ENCODE measurements at places on chromosomes 2 and 18.
A peak's percentile ranks its signal among the peaks of the same experiment; 100 is the strongest.

DNA sequence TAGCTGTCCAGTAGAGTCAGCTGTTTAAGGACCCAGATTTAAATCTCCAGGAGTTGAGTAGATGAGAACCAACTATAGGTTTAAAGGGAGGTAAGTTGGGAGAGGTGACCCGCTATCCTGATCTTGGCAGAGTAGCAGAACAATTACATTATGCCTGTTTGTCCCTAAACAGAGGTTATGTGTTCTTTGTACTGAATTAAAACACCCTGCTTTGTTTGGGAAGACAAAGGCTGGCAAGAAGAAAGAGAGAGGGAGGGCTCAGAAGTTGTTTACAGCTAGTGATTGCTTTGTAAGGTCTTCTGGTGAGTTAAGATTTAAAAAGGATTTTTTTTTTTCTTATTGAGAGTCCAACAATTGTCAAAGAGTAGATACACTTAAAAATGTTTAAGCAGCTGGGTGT, 37.3 kb downstream of the USP14 start:
- no peak for DNase-seq

GRCh38 chr2:202577250-202578183, 57.3 kb upstream of the FAM117B start:
- DNase-seq, result no peak

GRCh38 chr2:121855510-121855909, 100.1 kb downstream of the TSN start:
- no peak for DNase-seq

DNA sequence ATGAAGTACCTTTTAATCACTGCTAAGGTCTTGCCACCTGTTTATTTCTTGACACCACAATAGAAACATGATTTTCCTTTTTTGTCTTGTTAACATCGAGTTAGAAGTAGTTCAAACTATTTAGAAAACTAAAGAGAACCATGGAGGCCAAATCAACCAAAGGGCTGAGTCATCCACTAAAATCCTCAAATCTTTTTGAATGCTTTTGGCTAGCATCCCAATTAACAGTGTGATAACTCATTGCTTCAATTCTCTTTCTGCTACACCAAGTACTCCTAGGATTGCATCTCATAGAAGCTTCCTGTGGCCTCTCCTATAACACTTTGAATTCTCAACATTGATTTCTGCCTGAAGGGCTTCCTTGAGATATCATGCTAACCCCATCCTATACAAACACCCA, 159.9 kb upstream of the MMADHC start:
- no peak for DNase-seq

GRCh38 chr2:157489983-157490382, 46.1 kb upstream of the CYTIP start:
- DNase-seq, result no peak

- DNase-seq, result no peak
These were observed 91.1 kb downstream of the FMNL2 start for GRCh38 chr2:152425765-152426727.

DNA sequence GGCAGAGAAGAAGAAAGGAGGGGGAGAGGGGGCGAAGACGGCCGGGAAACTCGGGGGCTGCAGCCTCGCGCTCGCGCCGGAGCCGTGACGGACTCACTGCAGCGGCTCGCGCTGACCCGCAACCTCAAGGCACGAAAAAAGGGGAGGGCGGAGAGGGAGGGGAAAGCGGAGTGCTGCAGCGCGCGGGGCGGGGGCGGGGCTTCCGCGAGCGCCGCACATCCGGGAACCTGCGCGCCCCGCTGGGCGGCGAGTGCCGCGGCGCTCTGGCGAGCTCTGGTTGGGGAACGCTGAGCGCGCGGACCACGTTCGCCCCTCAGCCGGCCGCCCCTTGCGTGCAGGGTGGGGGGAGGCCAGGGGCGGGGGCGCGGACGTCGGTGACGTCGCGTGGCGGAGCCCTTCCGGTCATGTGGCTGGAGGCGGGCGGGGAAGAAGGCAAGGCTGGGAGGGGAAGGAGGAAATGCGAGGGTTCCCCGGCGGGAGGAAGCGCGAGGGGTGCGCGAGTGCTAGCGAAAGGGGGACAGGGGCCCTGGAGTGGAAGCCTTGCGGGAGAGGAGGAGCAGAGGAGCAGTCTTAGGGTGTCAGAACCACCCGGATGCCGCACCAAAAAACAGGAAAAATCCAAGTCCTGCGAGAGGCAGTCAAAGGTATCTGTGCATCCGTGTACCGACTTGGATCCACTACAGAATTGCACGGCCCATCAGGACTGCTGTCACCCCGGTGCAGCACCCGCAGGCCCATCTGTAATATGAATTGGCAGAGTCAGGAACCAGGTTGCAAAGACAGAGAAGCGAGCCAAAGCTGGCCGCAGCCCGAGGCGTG, at the start of gene PPP3R1:
PPP3R1 (minus strand) TSS at position 133 of the 819 bp plus-strand sequence. CDS start 405 bp downstream, outside the sequence.
- peak; percentile 96 for DNase-seq

DNA sequence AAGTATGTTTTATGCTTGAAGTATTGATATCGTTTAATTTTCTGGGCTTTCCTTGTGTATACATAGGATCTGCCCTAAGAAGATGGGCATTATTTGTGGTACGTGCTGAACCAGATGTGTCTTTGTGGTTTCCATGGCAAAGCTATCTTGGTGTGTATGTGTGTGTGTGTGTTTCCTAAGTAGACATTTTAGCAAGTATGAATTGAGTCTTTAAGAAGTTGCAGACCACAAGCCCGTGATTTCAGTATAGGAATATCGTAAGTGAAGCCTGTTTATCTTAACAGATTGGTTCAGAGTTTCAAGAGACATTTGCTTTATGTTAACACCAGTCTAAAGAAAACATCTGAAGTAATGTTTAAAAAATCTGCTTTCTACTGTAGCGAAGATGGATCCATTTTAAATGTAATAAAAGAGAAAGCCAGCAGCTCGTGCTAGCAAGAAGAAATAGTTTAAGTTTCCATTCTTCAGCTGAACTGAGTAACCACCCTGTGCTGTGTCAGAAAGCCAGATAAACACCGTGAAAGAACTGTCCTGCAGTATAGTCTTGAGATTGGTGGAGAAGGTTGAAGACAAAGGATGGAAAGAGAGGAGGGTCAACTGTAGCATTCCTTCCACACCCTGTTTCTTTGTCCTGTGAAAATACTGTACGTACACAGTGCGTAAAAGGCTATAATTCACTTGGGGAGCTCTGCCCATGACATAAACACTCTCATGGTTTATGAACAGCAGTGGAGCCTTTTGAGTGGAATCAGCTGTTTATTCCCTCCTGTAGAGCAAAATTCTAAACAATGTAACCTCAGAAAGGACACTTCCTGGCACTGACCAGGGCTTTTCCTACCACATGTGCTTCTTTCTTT, 91.9 kb upstream of the FOSL2 start:
- DNase-seq, result no peak

GRCh38 chr18:37160038-37160820, 331.3 kb downstream of the KIAA1328 start:
- DNase-seq, result no peak

DNA sequence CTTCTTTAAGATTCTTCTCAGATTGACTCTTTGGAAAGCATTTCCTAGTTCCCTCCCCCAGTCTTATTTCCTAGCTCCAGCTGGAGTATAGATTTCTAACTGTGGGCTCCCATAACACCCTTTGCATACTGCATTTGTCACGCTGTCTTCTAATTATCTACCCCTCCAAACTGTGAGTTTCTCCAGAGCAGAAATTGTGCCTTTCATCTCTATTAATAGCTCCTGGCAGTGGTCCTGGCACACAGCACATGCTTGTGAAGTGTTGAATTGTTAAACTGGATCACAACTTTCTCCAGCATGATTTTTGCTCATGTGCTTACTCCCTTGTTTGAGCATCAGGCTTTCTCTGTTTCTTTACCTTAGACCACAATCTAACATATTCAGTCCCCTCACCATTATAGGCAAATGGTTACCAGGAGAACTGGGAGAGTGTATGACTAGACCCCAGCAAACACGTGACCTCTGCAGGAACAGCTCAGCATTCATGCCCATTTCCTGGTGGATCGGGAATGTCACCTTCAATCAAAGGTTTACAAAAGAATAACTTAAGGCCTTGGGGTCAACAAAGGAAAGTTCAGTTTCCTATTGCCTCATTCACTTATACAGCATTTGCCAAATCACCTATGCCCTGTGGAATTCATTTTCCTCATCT, 175.7 kb upstream of the TANK start:
- peak; percentile 25 for DNase-seq
